ENCODE measurements at places on chromosomes 2 and 18. TPM values are rescaled to one million over a fixed set of nuclear protein-coding genes. Genes with fewer than 3 reads are reported as not detected.

Gene FSHR
- not detected for polyA plus RNA-seq

Gene KLHL41
- 0.10 TPM for polyA plus RNA-seq

Gene MYO5B
- polyA plus RNA-seq: 10.3 TPM

Gene ABCB11
- polyA plus RNA-seq: 18.3 TPM

Gene LAMA3
- polyA plus RNA-seq: 0.46 TPM

Gene NIFK
- polyA plus RNA-seq: 14.4 TPM

Gene TUBA4B
- polyA plus RNA-seq: 0.20 TPM
